ENCODE measurements at places on chromosomes 4 and X.

DNA sequence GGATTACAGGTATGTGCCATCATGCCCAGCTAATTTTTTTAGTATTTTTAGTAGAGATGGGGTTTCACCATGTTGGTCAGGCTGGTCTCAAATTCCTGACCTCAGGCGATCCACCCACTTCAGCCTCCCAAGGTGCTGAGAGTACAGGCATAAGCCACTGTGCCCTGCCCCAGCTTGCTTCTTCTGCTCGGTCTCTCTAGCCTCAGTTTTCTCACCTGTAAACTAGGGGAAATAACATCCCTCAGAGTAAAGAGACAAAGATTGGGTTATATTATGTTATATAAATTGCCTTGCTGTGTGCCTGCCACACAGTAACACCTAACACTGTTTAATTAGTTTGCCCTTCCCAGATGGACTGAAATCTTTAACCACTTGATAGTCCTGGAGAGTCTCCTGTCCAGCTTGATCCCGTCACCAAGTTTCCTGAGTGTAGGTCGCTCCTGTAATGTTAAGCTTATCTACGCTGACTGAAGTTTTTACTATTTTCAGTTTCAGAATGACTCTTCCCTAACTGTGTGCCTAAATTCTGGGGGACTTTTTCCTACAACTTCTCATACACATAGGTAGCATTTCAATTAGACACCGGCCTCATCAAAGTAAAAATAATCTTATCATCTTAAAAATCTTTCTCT, 412.7 kb upstream of the TENM3 start:
- DNase-seq: no peak

DNA sequence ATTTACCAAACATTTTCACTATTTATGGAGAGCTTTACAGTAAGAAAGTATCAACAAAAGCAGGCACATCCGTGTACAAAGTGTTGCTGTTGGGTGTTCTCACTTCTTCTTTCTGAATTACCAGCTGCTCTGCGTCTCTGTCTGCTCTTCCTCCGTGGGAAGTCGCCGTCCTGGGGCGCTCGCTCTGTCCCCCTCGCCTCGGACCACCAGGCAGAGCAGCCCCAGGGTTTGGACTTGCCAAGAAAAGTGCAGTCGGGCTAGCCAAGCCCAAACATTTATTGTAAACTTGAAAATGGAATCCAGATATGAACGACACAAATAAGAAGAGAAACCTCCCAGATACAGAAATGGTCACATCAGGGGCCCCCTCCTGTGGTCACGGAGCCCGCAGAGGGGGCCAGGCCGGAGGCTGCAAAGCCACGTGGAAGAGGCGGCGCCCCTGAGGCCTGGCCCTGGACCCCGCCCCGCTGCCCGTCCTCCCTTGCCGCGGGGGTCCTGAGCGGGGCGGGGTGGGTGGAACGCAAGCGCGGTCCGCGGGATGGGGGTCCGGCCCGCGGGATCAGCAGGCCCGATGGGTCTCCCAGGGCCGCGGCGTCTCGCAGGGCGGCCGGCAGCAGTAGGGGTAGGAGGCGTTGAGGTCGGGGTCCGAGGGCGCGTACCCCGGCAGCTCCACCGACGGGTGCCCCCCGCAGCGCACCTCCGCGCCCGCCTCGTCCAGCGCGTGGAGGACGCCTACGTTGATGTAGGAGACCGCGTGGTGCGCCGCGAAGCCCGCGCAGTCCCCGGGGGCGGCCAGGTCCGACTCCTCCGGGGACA, 1.5 kb downstream of the TMEM271 start:
- DNase-seq: no peak

DNA sequence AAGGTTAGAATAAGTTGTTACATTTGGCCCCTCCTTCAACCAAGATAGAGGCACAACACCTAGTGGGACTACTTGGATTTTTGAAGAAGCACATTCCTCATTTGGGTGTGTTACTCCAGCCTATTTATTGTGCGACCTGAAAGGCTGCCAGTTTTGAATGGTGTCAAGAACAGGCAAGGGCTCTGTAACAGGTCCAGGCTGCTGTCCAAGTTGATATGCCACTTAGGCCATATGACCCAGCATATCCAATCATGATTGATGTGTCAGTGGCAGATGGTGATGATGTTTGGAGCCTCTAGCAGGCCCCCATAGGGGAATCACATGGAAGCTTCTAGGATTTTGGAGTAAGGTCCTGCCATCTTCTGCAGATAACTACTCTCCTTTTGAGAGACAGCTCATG, 35.5 kb upstream of the UGT2B4 start:
- DNase-seq: no peak

DNA sequence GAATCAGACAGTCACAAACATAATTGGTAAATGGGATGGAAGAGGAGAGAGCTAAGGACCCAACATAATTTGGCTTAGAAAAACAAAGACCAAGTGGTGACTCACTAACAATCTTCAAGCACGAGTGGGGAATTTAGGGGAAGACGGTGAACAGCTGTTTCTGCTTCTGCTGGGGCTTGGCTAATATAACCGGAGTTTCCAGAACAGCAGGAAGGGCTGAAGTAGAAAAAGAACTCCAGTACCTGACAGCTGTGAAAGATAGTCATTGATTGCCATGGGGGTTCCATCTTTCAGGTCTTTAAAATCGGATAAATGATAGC, 290.9 kb upstream of the LDB2 start:
- no peak for DNase-seq

- no peak for DNase-seq
These were observed 300.6 kb upstream of the SPANXN1 start for GRCh38 chrX:144946666-144947065.

- DNase-seq: no peak
These were observed 25.0 kb upstream of the MTHFD2L start for GRCh38 chr4:74132944-74133343.

DNA sequence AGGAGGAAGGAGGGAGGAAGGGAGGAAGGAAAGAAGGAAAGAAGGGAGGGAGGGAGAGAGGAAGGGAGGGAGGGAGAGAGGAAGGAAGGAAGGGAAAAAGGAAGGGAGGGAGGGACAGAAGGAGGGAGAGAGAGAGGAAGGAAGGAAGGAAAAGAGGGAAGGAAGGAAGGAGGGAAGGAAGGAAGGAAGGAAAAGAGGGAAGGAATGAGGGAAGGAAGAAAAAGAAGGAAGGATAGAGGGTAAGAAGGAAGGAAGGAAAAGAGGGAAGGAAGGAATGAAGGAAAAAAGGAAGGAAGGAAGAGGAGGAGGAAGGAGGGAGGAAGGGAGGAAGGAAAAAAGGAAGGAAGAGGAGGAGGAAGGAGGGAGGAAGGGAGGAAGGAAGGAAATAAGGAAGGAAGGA, 796.8 kb downstream of the ARAP2 start:
- DNase-seq: no peak

DNA sequence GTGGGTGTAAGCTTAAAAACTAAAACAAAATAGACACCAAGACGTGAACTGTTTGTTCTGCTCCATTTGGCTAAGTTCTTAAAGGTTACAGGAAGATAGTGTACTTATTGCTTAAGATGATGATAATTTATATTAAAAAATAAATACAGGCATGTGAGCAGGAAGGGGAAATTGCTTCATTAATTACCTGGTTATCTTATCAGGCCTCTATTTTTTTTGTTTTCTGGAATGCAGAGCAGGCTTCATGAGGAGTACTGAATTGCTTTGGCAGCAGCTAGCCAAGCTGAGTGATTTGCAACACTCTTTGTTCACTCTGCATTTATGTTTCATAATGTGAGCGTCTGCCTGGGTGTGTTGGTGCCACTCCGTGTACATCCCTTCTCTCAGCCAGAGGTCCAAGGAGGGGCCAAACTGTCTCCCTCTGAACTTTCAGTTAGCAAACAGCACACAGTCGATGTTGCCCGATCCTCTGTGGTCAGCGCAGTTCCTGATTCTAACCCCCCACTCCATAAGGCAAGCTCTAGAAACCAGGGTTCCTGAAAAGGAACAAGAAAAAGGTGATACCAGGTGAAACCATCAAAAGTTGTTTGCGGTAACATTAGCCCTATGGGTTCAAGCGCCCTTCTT, 348.2 kb downstream of the SPRY1 start:
- DNase-seq: no peak

GRCh38 chr4:2049381-2049780, 9.7 kb upstream of the NAT8L start:
- no peak for DNase-seq

GRCh38 chr4:111781611-111782010, 363.6 kb upstream of the FAM241A start:
- DNase-seq: no peak

GRCh38 chr4:32624943-32625603, 1904.9 kb downstream of the PCDH7 start:
- DNase-seq: no peak

GRCh38 chrX:132623300-132623699, 134.5 kb upstream of the MBNL3 start:
- no peak for DNase-seq

DNA sequence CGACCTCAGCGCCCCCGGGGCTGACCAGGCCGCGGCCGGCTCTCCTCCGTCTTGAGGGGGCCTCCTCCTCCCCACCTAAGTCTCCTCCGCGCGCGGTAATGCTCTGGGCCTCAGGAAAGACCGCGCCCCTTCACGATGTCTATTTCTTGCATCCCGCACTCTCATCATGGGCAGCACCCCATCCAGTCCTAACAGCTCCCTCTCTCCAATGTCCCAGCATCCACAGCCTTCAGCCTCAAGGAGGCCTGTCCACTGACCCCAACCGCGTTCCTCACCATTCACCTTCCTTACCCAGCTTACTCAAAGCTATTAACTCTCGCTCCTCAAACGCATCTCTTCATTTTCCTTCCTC, 77.5 kb downstream of the MAGED4 start:
- DNase-seq: no peak

DNA sequence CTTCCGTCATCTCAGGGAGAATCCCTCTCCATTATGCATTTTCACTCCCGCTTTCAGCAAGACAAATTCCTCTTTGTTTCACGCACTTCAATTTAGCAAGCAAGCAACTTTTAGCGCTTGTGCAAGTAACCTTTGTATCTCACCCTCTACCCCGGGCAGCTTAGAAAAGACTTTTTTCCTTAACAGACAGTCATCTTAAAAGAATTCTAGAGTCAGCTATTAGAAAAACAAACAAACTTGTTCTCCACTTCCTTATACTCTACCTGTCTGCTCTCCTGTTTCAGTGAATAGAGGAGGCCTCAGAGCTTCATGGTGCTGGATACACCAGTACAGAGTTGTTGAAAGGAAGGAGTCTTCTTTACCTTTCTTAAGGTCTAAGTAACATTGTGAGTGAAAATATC, 12.1 kb downstream of the TIGD2 start:
- DNase-seq: no peak

DNA sequence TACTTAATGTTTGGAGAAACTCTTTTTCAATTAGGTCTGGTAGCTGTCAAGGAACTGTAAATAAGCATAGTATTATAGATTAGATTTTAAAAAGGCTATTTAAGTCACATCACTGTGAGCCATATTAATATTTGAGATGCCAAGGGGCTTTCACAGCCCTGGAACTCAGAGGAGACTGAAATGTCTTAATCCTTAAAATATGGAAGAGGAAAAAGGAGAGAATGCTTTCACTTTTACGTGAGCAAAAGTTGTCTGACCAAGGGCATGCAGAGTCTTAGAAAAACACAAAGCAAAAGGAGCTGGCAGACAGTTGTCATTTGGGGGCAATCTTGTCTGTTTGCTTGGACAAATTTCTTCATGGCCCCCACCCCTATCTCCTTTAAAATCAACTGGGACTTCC, 253.2 kb upstream of the IGFBP7 start:
- no peak for DNase-seq

DNA sequence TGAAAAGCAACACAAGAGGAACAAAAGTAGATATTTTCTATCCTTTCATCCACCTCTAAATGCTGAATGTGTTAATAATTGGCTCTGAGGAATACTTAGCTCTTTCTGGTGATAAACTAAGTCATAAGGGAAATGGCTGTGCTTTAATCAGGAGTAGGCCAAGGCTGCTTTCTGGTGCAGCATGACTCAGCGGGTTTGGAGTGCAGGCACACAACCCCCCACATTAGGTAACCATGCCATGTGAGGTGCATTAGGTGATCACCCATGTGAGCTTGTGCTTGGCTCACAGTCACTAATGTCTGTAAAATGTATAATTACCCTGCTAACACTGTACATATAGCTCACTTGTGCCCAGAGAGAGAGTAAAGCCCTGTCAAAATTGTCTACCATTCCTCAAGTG, 57.2 kb downstream of the USP38 start:
- no peak for DNase-seq

GRCh38 chr4:14361084-14361483, 641.2 kb upstream of the CPEB2 start:
- DNase-seq: no peak

DNA sequence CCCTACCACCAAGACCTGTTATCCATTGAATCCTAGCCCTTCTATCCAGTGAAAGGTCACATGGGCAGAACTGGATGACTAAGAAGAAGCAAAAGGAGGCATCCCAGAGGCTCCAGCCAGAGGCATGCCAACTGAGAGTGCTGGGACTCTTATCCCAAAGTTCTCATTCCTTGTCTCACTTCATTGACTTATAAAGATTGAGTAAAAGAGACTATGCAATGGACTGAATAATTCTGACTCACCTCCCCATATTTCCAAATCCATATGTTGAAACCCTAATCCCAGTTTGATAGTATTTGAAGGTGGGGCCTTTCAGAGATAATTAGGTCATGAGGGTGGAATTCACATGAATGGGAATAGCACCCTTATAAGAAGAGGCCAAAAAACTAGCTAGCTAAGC, 131.4 kb downstream of the COL25A1 start:
- DNase-seq: no peak

DNA sequence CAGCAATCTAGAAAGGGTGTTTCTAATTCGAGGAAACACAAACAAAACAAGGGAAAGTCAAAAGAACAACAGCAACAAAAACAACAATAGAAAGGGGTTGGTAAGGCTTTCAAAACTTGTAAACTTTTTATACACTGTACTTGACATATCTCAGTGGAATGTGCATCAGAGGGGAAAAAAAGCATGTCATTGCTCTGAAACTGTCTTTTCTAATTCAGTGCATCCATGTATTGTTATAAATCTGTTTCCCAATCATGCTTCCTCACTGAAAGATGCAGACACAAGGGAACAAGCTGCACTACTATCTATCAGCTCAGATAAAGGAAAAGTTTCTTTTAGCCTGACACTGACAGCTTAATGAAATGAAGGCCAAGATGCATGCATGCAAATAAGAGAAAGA, 44.2 kb upstream of the PCDH18 start:
- no peak for DNase-seq

DNA sequence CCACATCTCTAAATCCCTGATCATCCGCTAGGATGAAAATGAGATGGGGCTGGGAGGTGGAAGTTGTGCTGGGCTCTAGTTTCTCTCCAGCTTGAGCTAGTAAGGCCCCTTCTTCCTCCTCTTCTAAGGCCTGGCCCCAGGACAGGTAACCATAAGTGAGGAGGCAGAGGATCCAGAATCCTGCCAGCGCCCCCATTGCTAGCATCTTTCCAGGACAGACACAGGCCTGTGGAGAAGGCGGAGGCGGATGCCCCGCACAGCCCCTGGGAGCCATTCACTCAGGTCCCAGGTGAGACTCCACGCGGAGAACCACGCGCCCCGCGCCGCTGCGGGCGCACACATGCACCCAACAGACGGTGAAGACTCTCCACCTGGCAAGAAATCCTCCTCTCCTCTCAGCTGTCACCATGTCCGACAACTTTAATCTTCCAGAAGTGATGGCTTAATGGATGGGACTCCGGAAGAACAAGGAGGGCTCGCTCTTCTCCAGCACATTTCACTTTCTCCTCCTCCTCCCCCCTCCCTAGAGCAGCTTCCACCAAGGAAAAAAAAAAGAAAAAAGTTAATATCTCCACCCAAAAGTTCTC, 793 bp downstream of the ARSJ start:
- DNase-seq: peak; percentile 50

Data from SK-N-SH (cell line).